ENCODE measurements at places on chromosomes 6 and 20. TPM values are rescaled to one million over a fixed set of nuclear protein-coding genes. Genes with fewer than 3 reads are reported as not detected.

NKX2-2 gene
- polyA plus RNA-seq: not detected

WFDC5 gene
- not detected for polyA plus RNA-seq

RNF182 gene
- polyA plus RNA-seq: 8.0 TPM

KHDC1 gene
- 1.5 TPM for polyA plus RNA-seq

EYA2 gene
- polyA plus RNA-seq: not detected

CALHM5 gene
- polyA plus RNA-seq: not detected

NKX2-4 gene
- polyA plus RNA-seq: not detected

MUCL3 gene
- polyA plus RNA-seq: not detected

Measured in neural cell (in vitro differentiated cells).